ENCODE measurements at places on chromosomes 11 and 22. TPM values are rescaled to one million over a fixed set of nuclear protein-coding genes. Genes with fewer than 3 reads are reported as not detected.

DNA sequence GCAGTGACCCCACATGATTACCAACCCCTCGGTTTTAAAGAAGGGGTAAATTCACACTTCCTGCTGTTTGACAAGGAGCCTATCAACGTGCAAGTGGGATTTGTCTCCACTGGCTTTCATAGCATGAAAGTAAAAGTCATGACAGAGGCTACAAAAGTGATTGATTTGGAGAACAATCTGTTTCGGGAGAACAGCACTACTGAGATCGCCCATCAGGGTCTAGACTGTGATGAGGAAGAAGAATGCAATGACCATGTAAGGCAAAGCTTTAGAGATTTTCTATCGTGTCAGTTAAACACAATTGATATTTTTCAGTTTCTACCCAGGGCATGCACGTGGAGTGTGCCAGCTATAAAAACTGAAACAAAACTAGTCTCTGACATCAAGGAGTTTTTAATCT, 41.7 kb downstream of the HORMAD2 start:
- DNase-seq, result peak; percentile 19

- DNase-seq, result no peak
Observed at GRCh38 chr22:46972901-46973831, 210.7 kb downstream of the TBC1D22A start.

DBX1 gene
- total RNA-seq, result not detected

DNA sequence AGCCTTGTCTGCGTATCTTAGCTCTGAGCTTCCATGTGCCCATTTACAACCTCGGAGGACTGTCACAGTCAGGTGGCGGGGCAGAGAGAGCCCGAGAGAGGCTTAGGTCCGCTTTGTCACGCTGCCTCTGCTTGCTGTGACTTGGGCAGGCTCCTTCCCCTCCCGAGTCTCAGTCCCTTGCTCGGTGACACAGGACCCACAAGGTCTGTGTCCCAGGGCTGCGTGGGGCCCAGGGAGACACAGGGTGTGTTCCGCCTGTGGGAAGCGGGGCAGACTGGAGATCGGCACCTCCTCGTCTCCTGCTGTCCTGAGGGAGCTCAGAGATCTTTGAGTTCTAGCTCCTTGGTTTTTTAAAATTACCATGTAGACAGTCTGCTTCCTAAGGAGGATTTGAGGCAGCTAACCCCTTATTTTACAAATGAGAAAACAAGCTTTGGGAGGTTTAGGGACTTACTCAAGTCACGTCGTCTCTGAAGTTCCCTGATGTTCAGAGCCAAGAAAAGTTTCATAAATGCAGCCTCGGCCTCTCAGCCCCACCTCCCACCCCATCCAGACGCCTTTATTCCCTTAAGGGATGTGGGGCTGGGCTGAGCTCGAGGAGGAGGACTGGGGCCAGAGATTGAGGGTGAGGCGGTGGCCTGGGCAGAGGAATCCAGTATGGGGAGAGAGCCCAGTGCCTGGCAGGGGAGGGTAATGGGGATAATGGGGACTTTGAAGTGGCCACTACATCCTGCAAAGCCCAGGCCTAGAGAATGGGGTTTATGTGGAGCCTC, 103.6 kb downstream of the NECTIN1 start:
- DNase-seq, result no peak

OR51L1 gene
- not detected for total RNA-seq

DNA sequence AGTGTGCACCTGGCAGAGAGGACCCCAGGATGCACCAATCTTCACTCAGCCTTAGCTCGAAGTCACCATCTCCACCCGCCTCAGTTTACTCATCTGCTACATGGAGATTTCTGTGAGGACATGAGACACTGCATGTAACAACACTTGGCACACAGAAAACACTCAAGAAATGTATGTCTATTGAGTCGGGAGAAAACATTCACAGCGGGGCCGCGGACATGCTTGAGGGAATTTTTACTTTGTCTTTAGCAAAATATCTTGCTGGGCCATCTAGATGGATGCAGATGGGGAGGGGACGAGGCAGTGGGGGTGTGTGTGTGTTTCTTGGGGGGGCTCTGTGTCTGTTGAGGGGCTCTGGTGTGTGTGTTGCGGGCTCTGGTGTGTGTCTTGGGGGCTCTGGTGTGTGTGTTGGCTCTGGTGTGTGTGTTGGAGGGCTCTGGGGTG, 28.4 kb upstream of the RFPL3 start:
- DNase-seq, result no peak

PHF21B gene
- not detected for total RNA-seq

SUSD2 gene
- total RNA-seq, result 0.96 TPM

- DNase-seq, result no peak
Observed at GRCh38 chr22:45640941-45641621, 30.6 kb upstream of the ATXN10 start.

FADS3 gene
- total RNA-seq, result 60.9 TPM

DNA sequence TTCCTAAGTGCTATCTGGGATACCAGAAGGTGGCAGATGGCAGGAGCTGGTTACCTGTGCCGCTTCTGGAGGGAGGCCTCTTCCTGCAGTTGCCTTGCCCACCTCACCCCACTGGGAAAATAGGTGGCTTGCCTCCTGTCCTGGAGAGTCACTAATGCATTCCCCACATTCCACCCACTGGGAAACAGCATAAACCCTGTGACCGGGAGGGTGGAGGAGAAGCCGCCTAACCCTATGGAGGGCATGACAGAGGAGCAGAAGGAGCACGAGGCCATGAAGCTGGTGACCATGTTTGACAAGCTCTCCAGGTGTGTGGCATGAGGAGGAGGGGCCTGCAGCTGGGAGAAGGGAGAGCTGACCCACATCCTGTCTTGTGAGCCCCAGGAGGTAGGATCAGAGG, 5.6 kb downstream of the RIC8A start:
- DNase-seq, result no peak

AMPD3 gene
- 14.3 TPM for total RNA-seq

- no peak for DNase-seq
Observed at GRCh38 chr11:127075758-127076157, 75.2 kb upstream of the KIRREL3 start.

DNA sequence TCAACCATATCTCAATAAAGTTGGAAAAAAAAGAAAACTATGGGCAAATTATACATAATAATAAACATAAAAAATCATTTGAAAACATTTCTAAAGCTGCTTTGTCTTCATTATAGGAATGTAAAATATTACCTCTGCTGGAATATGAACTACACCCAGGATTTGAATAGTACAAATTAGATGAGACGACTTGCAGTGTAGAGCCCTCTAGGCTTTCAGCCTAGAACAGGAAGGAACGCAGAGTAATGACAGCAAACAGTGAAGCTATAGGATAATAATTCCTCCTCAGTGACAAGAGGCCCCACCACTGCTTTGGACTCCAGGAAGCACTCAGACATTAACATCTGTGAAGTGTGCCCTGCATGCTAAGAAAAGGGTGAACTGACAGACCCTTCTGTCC, 7.7 kb downstream of the OR2AG1 start:
- DNase-seq, result no peak

DNA sequence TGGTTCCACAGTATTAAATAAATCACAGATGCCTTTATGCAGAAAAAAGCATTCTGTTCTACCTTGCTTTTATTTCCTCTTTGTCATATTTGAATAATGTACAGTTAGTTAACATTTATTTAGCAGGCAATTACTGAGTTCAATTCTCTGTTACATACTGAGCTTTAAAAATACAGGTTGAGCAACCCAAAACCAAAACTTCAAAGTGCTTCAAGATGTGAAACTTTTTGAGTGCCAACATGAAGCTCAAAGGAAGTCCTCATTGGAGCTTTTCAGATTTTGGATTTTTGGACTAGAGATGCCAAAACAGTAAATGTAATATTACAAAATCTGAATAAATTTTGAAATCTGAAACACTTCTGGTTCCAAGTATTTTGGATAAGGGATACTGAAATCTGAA, 54.1 kb downstream of the PDHX start:
- no peak for DNase-seq

HSPB2 gene
- not detected for total RNA-seq

SCN3B gene
- total RNA-seq, result not detected

OR51E1 gene
- total RNA-seq, result not detected

YAP1 gene
- 55.1 TPM for total RNA-seq

MMP12 gene
- total RNA-seq, result not detected

DNA sequence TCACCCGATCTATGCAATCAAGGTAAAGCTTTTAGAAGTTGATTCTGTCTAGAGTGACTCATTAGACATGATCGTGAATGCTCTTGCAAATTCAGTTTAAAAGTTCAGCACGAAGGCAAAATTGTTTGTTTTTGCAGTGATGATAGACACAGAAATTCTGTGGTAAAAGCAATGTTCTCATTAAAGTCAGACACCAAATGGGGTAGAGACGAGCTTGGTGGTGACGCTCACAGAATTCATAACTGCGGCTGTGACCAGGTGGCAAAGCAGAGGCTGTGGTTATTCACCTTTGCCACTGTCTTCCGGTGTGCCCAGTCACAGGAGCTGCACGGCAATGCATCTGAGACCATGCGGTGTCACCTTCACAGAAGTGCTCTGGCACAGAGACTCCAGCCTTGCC, 83.4 kb downstream of the WNT7B start:
- no peak for DNase-seq

DNA sequence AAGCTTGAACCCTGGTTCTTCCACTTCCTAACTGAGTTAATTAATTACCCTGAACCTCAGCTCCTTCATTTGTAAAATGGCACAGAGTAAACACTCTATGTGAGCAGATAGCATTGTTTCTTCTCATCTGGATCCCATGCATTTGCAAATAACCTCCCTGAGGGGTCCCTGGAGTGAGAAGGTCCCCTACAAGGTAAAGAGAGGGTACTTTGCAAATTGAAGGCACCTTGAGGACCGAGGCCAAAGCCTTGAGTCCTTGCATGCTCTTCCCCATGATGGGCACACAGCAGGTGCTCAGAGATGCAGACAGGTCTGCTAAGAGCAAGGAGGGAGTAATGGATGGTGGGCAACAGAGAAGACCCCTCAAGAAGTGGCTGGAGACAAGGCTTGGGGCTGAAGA, 33.2 kb downstream of the OTOG start:
- DNase-seq, result no peak

- DNase-seq, result no peak
Observed at GRCh38 chr11:69944146-69944795, 125.1 kb upstream of the FGF3 start.

DNA sequence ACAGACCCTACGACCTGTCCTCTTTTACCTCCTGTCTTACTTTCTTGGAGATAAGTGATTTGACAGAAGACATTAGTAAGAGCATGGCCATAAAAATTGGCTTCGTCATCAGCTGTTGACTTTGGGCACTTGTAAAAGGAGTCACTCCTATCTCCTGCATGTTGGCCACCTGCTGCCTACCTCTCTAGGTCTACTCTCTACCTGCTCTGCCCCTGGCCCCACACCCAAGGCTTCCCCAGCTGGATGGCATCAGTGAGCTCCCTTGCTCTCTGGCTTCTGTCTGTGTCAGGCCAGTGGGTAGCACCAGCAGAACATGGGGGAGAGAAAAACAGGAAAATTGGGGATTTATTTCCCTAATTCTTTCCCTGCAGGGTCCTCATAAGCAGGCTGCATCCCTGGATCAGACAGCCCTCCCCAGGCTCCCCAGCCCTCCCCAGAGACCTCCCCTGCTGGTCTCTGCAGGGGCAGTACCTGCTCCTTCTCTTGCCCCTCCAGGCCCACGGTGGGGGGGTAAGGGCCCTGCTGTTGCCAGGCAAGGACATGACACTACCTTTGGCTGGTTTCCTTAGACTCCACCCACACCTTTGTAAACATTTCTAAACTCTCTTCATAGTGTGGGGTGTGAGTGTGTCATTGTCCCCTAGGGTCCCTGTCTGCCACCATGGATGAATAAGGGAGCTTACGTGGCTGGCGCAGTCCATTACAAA, 157.0 kb upstream of the NECTIN1 start:
- no peak for DNase-seq

DNA sequence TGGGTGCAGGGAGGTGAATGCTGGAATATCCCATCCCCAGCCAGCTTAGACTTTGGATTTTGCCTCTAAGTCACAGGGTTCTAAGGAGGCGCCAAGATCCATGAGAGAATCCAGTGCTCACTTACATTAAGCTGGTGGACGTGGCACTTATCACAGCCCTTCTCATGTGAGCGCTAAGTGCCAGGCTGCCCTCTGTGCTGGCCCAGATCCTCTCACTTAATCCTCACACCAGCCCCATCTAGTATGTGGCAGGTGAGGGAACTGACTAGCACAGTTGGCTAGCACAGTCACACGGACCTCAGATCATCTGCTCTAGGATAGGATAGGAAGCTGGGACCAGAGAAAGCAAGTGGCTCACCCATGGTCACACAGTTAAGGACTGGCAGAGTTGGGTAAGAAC, 3.6 kb downstream of the HMOX1 start:
- no peak for DNase-seq

DNA sequence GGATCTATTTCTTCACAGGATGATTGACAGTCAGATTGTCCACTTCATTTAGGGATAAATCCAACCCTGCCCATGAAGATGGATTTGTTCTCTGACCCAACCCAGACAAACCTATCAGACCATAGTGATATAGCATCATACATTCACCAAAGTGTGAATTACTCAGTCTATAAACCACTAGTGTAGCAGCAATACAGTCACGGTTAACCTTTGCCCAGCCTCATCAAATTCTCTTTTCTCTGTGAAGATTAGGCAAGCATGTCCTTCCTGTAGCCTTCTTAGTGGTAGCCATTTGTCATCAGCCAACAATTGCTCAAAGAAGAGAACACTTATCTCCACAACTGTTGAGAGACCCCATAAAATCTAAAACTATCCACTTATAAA, 14.4 kb upstream of the BIRC2 start:
- DNase-seq, result no peak

DNA sequence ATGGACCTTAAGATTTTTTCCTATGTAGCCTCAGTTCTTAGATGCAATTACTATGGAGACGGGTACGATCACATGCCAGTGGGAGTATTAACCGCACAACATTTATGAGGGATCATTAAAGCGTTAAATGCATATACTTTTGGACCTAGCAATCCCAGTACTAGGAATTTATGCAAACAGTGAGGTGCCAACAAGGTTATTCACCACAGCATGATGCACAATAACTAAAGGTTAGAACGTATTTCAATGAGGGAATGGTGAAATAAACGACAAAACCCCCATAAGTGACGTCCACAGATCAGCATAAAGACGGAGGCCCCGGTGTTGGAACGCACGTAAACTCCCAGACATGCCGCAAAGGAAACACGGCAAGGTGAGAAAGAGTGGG, 539 bp downstream of the SIRT3 start:
- no peak for DNase-seq

MYEOV gene
- total RNA-seq, result 9.5 TPM

DNA sequence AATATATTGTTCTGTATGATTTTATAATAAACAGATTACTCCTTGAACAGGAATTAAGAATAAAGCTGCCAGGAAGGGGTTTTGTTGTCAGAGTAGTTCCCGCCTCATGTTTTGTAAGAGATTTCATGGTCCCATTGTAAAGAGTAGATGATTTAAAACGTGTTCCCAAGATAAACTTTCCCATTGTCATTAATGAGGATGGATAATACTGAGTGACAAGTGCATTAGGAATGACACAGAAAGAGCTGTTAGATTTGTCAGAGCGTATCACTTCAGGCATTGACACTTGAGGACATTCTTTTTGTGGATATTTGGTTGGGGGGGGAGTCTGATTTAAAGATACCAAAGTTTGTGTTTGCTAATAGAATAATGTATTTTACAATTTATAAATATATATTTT, 147.0 kb downstream of the PAX6 start:
- no peak for DNase-seq

Data from RPMI7951 (cell line).